SJSA1 (cell line): ENCODE measurements at places on chromosomes 2 and 18.

GRCh38 chr2:179543361-179543901 lies 278.8 kb upstream of the SESTD1 start:
- no peak for DNase-seq

DNA sequence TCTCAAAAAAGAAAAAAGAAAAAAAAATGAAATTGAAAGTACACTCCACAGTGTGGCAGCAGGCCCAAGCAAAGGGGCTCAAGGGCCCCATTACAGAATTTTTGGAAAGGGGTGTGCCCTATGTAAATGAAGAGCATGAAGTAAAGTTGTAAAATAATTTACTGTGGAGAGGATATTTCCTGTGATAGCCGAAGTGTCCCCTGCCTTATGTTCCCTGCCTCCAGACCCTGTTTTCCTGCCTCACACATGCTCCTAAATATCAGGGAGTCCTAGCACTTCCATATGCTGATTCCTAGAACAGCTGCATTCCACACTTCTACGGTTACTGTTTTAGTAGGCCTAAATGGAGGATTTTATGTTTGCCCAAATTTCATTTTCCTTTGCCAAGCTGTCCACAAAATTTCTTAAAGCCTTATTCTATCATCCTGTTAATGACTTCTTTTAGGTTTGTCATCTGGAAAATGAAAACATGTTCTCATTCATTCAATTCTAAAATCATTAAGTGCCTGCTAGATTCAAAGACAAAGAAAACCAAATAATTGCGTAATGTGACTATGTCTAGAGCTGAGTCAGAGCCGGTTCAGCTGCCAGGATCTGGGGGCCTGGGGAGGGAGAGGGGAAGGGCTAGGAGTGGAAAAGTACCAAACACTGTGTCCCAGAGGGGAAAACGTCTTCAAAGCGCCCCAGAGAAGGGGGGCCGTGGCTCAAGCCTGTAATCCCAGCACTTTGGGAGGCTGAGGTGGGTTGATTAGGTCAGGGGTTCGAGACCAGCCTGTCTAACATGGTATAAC lies 25.9 kb upstream of the IMPA2 start:
- peak; percentile 85 for DNase-seq

DNA sequence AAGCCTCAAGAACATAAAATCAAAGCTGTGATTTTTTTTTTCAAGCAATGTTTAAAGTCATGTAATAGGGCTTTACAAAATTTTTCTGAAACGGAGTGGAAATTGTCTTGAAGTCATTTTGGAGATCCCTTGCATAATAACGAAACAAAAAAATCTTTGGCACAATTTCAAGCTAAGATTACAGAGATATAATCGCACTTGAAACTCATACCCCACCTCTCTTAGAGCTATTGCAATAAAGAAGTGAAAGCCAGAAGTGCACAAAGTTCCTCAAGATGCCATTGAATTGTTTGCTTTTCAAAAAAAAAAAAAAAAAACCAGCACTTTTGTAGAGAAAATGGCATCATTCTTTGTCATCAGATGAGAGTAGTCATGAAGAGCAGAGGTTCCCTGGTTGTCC lies 152.3 kb downstream of the PAX3 start:
- DNase-seq: no peak

DNA sequence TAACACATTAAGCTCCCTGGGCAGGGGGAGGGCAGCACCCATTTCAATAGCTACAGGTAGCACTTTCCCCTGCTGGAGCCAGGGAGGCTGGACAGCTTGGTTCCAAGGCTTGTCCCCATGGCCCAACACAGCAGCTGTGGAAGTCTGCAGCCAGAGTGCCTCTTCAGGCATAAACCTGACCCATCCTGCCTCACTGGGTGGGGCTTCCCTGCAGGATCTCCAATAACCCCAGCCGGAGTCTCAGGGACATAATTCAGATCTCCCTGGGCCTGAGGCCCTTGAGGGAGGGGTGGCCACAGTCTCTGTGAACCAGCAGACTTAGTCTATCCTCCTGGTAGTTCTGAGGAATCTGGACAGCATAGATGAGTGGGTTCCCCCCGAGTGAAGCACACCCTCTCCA lies 1001.9 kb upstream of the CHAC2 start:
- no peak for DNase-seq

DNA sequence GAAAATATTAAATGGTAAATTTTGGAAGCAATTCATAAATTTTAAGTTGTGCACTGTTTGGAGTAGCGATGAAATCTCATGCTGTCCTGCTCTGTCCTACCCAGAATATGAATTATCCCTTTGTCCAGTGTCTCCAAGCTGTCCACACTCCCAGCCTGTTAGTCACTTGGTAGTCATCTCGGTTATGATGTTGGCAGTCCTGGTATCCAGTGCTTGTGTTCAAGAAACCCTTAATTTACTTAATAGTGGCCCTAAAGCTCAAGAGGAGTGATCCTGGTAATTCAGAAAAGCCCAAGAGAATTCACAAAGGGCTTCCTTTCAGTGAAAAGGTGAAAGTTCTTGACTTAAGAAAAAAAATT lies 71.8 kb upstream of the STAM2 start:
- DNase-seq: no peak

DNA sequence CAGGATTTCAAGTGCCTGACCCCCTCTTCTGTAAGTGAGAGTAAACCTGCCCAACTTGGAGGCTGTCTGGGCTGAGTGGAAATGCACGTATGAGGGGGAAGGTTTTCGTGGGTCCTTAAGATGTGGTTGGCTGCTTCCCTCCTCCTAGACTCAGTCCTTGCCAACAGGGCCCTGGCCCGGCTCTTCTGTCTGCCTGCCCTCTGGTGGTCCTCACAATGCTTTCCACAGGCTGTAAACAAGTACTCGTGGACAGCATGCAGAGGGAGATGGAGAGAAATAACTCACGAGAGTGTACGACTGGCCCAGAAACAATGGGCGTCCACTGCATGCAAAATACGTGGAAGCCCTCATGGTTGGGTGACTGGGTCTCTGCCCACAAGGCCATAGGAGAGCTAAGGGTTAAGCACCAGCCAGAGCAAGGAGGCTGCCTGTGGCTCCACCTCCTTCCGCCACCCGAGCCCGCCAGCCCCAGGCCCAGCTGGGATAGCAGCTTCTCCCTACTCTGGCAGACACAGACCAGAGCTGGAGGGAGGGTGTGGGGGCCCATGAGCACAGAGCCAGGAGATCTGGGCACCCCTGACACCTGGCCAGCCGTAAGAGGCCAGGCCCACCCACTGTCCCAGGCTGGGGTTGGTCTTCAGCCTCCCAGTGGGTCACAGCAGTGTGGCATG lies 17.0 kb upstream of the ARHGEF4 start:
- DNase-seq: no peak

DNA sequence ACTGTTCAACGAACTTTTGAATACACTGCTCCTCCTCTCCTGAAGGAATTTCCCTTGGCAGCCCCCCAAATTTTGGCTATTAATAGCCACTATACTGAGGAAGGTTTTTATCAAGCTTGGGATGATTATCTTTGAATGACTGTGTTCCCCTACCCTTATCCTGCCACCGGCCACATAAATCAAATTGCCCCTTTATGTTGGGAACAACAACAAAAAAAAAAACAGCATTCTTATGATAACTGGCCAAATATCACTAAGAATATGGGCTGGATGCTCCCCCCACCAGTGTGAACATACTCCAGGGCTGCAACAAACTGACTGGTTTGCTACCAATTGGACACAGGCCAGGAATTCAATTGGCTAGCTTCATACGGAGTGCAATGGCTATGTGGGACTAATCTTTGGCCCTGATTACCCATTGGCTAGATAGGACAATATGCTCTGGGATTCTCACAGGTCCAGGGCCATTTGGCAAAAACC lies 20.6 kb downstream of the DUSP11 start:
- DNase-seq: no peak

DNA sequence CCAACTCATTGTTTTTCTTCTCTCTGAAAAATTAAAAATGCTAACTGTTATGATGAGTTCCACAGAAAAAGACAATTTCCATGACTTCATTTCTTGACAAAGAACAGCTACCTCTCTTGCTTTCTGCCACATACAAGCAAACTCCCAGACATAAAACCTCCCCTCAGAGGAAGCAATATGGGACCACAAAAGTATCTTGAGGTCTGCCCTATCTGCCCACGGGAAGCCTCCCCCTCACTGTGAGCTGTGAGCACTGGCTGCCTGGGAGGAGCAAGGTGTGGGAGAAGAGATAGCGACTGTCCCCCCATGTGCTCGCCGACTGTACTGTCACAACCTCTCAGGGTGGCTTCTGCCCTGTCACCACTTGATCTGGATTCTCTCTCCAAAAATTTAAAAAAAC lies 69.7 kb upstream of the NRP2 start:
- no peak for DNase-seq

- no peak for DNase-seq
Measured at GRCh38 chr2:209141142-209141541, 282.7 kb upstream of the MAP2 start.

GRCh38 chr2:105398336-105399206 lies at the start of gene FHL2:
Gene FHL2, minus strand, starts transcription at chr2:105399051. Its CDS starts 12,535 bp downstream, at chr2:105386516.
- peak; percentile 77 for DNase-seq

- DNase-seq: peak; percentile 62
Measured at GRCh38 chr2:43082111-43082894, 144.1 kb downstream of the ZFP36L2 start.

- DNase-seq: no peak
Measured at GRCh38 chr2:212723226-212723625, 184.6 kb upstream of the ERBB4 start.

- no peak for DNase-seq
Measured at GRCh38 chr18:78352910-78353309, 626.7 kb upstream of the SALL3 start.

- no peak for DNase-seq
Measured at GRCh38 chr2:231688719-231689118, 19.6 kb upstream of the PTMA start.

GRCh38 chr2:75311993-75312392 lies 112.7 kb upstream of the TACR1 start:
- DNase-seq: no peak

GRCh38 chr2:38130876-38131275 lies 54.9 kb upstream of the CYP1B1 start:
- DNase-seq: no peak

DNA sequence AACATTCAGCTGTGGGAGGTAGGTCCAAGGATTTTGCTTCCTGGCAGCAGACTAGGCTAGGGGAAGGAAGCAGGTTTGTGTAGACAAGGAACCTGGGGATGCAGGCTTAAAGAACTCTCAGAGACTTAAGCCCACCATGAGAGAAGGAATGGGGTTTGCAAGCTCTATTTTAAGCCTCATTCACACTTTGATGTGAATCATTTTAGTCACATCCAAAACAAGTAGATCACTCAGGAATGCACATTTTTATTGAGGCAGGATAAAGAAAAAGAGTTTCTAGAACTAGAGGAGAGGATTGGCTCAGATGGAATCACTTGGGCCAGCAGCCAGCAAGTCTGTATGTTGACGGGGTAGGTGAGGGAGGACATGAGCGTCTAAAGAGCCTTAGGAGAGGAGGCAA lies 3.3 kb upstream of the NAPG start:
- no peak for DNase-seq

GRCh38 chr2:55451699-55452098 lies 32.0 kb upstream of the CCDC88A start:
- no peak for DNase-seq

DNA sequence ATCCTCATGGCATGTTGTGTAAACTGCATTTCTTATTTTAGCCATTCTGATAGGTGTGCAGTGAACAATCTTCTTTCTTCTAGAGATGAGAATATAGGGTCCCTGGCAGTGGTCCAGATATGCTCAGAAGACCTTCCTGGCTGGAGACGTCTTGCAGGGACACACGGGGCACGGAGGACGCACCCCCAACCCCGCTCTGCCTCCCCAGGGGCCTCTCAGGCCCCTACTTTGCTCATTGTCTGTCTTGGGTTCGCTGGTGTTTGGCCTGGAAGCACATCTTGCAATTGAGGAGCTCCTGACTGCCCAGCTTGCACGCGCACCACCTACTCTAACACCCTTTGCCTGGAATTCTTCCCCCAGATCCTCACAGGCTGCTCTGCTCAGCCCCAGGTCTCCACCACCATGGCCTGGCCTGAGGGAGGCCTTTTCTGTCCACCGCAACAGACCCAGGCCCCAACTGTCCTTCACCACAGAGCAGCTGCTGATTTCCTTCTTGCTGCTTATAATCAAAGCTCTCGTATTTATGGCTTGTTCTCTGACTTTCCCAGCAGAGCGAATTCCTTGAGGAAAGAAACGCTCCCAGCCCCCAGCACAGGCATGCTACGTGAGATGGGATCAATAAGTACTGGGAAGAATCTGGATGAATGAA lies 295.9 kb upstream of the HDAC4 start:
- DNase-seq: no peak

GRCh38 chr2:177283906-177284305 lies 19.4 kb upstream of the NFE2L2 start:
- DNase-seq: no peak

- no peak for DNase-seq
Measured at GRCh38 chr2:128520791-128521190, 202.1 kb upstream of the HS6ST1 start.

DNA sequence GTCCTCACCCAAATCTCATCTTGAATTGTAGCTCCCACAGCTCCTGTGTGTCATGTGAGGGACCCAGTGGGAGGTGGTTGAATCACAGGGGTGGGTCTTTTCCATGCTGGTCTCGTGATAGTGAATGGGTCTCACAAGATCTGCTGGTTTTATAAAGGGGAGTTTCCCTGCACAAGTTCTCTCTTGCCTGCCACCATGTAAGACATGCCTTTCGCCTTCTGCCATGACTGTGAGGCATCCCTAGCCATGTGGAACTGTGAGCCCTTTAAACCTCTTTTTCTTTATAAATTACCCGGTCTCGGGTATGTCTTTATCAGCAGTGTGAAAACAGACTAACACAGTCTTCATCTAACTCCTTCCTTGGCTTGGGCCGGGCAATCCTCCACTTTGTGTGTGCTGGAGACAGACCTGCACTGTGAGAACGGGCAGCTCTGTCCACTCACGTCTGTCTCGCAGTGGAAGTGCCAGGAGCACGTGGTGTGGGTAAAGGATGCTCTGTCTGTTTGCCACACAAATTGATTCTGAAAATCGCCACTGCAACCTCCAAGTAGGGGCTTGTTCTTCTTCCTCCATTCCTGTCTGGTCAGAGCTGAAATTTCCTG lies 47.6 kb upstream of the OTOS start:
- no peak for DNase-seq

DNA sequence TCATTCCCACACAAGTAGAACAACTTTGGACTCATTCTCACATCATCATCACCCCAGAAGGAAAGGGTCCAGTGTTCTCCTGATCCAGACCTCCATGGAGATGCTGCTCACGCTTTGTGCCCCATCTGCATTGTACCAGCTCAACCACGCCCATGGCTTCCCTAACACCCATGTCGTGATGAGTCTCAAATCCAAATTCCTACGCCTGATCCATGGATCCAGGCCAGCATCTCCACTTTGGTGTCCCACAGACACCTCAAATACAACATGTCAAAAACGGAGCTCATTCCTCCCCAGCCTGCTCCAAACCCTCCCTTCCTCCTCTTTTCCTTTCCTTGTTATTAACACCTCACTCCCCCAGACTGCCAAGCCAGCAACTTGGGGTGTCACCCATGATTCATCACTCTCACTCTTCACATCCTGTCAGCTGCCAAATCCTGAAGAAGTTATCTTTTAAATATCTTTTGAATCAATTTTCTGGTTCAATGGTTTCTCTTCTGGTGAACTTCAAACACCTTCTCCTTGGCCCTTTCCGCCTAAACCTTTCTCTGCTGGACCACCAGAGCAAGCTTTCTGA lies 30.2 kb upstream of the FAM124B start:
- no peak for DNase-seq
